ENCODE measurements at places on chromosomes 6 and 20.

GRCh38 chr6:107712665-107713551, 111.2 kb downstream of the SCML4 start:
- no peak for DNase-seq

DNA sequence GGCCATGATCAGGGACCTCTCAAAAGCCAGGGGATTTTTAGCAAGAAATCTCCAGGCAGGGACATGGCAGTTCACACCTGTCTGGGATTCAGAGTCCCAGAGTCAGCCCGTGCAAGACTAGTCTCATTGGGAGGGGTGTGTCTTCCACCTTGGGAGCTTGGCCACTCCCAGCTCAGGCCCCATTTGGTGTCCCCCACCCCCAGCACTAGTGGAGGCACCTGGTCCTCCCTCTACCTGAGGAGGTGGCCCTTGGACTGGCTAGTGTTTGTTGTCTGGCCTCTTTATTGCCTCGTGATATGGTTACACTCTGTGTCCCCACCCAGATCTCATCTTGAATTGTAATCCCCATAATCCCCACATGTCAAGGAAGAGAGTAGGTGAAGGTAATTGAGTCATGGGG, 140.8 kb upstream of the PHACTR3 start:
- DNase-seq = no peak

DNA sequence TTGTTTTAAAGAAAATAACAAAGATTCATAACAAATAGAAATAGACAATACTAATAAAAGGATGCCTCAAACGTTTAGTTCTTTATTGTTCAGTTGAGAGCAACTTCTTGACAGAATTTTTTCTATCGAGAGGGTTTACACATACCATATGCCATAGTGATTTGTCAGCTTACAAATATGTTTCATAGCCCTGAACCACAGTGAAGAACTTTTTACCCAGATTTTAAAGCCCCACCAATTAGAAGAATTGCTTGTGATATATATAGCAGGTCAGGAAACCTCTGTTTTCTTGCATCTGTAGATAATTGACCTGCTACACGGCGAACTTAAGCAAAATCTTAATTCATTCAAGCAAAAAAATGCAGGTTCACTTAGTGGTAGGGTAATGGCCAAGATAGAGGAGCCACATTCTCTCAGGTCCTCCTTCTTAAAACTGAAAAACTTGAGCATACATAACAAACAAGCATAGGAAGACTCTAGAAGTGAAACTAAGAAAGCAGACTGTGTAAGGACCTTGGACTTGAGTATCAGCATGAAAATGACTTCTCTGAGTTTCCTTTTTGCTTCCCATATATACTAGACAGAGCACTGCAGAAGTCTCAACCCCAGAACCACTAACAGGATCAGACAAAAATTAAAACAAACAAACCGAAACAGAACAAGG, 39.5 kb downstream of the CRISP1 start:
- DNase-seq = no peak

DNA sequence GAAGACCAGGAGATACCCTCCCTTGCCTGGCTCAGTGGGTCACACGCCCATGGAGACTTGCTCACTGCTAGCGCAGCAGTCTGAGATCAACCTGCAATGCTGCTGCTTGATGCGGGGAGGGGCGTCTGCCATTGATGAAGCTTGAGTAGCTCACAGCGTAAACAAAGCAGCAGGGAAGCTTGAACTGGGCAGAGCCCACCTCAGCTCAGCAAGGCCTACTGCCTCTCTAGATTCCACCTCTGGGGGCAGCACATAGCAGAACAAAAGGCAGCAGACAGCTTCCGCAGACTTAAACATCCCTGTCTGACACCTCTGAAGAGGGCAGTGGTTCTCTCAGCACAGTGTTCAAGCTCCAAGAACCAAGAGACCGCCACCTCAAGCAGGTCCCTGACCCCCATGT, 271.3 kb downstream of the ESR1 start:
- DNase-seq = no peak

DNA sequence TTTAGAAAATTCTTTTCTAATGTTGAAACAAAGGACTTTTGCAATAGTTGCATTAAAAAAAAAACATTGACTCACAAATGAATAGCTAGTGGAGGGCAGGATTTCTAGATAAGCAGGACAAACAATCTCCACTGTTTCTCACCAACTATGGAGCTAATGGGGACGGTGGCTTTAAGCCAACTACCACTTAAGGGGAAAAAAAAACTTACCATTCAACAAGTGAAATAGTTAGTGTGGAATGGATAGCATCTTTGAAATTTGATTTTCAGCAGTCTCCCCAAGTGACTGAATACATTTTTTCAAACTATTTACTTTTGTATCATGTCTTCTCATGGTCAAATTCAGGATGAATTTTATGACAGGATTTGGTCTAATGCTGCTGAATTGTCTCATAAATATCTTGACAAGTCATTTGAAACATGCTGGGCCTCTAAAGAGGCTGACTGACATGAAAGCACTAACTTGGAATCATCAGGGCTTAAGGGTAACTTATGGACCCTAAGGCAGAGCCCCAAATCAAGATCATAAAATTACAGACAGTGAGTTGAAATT, 100.5 kb downstream of the EYA4 start:
- DNase-seq = no peak

DNA sequence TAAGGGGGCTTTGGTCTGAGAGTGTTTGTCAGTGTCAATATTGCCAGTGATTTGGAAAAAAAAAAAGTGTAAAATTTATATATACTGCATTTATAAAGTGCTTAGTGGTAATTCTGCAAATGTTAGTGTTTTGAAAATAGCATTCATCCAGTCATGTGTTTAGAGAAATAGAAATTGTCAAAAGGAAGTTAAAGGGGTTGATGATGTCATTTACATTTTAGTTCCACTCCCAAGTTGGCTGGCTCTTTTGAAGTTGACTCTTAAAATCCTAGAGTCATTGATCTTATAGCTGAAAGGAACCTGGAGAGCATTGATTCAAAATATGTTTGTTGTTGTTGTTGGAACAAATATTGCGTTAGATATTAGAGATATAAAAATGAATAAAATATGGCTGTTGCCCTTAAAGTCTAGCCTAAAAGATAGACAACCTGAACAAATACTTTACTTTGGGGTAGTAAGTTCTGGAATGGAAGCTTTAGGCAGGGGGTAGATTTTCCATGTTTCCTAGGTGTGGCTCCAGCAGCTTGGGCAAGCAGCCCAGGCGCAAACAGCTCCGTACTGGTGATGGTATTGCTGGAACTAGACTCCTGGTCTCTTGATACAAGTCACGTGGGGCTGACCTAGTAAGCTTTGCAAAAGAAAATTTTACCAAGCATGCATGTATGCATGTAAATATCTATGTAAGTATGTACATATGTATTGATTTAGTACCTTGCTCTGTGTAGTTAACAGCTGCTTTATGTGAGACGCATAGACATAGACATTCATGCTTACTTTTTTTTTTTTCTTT, 46.3 kb downstream of the HIVEP1 start:
- DNase-seq = no peak

DNA sequence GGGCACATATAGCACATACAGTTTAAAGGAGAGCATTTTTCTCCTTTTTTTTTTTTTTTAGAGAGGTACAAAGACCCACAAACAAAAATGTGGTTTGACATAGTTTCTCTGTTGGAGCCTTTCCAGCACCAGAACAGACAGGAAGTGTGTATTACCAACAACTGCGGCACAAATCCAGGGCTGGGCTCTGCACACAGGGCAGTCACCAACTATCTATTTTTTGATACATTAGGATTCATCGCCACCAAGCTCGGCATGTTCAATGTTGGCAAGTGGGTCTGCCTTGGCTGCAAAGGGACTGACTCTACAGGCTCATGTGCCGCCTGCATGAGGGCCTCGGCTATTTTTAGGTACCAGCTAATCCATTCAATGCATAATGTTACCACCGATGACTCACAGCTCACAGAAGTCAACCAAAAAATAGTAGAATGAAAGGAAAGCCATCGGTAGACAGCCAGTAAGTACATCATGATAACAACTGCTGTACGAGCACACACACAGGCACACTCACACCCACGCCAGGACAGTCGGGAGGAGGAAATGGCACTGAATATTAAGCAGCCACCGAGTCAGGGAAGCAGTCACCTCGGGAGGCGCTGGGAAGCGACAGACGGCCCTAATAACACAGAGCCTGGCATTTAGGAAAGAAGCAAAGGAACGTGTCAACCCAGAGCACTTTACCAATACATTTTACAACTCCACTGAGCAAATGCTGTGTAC, 81.6 kb downstream of the GMPR start:
- DNase-seq = peak; percentile 46

- no peak for DNase-seq
Measured at GRCh38 chr6:144181639-144182038, 31.3 kb downstream of the STX11 start.

- no peak for DNase-seq
Measured at GRCh38 chr20:51431321-51431720, 111.2 kb downstream of the NFATC2 start.

GRCh38 chr6:70411542-70412251, 1.6 kb upstream of the FAM135A start:
- DNase-seq = no peak

DNA sequence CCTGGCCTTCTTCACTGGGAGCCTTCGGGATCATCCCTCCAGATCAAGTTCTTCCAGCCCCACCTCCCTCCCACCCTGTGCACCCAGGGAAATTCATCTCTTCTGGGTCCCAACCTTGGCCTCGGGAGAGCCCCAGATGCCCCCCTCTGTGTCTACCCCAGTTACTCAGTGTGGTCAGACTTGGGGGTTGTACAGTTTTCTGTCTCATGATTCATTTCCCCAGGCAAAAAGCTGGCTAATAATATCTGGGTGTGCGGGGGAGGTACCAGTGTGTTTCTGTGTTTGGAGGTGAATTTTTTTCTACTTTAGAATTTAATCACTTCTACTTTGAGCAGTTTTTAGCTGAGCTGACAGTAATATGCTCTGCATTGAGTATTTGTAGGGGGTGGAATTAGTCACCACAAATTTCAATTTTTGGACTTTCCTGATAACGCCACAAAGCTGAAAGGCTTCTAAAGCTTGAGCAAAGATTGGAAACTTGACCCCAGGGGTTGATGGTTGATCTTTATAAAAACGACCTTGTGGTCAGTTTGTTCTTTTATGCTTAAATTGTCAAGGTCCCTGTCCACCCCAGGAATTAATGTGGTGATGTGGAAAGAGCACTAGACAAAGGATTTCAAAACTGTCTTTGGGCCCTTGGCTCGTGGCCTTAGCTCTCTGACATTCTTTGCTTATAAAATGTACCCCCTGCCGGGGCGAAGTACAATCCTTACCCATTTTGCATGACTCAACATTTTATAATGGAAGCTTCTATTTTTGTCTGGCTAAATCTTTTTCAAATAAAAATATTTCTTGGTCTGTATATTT, 284.7 kb upstream of the TAB2 start:
- no peak for DNase-seq

GRCh38 chr6:143619824-143620401, 57.9 kb upstream of the PHACTR2 start:
- no peak for DNase-seq

- DNase-seq = no peak
Measured at GRCh38 chr6:125747589-125748405, 1.6 kb upstream of the HEY2 start.

- DNase-seq = no peak
Measured at GRCh38 chr6:136975089-136975715, 53.1 kb downstream of the SLC35D3 start.

- no peak for DNase-seq
Measured at GRCh38 chr6:142845624-142846458, 99.1 kb downstream of the HIVEP2 start.

DNA sequence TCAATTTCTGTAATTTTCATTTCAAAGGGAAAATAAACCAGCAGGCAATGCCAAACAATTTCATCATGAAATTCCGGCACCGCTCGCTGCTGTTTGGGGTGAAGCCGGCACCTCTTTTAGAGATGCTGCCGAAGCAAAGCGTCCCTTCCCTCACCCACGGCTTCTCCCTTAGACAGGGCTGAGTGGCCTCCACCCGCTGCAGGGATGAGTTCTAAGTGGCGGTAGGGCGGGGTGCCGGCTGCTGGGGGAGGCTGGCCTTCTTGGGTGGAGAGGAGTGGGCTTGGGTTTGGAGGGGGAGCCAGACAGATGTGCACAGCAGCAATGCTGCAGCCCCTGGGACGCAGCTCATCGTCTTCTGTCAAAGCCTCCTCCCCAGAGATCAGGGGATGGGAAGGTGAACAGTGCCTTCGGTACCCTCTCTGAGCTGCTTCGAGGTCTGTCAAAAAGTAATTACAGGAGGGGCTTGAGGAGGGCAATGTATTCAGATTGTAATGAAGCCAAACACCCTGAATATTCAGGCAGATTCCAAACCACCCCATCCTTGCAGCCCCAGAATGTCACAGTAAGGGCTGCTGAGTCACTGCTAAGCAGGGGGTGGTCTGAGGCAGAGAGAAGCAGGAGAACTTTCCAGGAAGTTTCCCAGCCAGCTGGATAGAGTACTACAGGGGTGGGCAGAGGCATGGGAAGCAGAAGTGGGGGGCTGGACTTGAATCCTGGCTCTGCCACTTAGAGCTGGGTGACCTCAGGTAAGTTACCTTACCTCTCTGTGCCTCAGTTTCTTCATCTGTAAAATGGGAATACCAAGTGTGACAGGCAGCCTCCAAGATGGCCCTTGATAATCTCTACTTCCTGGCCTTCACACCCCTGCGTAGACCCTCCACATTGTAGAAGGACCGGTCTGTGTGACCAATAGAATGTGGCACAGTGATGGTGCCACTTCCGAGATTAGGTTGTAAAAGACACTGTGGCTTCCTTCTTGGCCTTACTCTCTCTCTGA, 96.6 kb downstream of the SULF2 start:
- no peak for DNase-seq

All from stimulated activated CD8-positive, alpha-beta memory T cell treated with anti-CD3 and anti-CD28 coated beads, Interleukin-2, amount 100 ng/mL, for 1 hour (primary cell).